ENCODE measurements at places on chromosomes 2 and 18.
A peak's percentile ranks its signal among the peaks of the same experiment; 100 is the strongest.

- DNase-seq: peak; percentile 63
These were observed 6.3 kb upstream of the EN1 start for GRCh38 chr2:118853651-118854291.

DNA sequence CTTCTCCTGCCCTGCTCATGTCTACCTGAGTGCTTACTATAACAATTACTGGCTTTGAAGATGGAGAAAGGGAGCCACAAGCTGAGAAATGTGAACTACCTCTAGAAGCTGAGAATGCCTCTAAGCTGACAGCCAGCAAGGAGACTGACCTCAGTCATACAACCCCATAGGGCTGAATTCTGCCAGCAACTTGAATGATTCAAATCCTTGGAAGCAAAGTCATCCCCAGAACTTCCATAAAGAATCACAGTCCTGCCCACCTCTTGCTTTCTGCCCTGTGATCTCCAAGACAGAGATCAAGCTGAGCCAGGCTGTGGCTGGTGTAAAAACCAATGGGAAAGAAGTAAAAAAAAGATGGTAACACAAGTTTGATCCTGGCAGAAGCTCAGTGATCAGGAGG lies 288.2 kb upstream of the SPHKAP start:
- no peak for DNase-seq

DNA sequence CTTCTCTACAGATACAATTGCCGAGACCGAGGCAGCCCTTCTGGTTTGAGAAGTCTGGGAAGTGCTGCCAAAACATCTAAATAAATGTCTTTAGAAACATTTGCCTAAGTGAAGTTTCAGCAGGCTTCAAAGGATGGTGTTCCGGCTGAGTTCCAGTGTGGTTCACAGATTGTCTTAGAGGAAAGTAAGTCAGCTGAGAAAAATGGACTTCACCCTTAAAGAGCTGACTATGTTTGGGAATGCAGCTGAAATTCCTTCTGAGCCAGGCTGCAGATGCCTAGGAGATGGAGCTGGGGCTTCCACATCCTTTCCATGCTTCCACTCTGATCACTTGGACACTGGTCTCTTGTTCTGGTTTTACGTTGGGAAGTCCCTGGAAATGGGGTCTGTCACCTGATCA lies 83.6 kb downstream of the FHOD3 start:
- DNase-seq: no peak

- DNase-seq: no peak
These were observed 373.7 kb upstream of the GALNT5 start for GRCh38 chr2:156883804-156884203.

DNA sequence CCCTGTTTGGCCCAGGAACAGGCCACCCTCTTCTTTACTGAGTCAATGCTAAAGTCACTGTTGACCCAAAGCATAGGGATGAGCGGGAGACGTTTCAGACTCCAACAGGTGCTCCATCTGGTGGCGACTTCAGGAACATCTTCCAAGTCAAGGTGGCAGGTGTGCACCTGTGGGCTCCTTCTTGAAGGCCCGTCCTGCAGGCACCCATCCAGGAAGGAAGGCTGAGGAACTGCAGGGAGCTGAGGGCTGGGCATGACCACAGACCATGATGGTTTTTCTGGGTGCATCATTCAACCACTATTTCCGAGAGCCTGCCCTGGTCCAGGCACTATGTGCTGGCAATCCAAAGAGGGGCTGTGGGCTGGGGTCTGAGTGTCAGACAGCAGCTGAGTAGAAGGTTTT lies 142.8 kb downstream of the NDUFA10 start:
- peak; percentile 17 for DNase-seq

DNA sequence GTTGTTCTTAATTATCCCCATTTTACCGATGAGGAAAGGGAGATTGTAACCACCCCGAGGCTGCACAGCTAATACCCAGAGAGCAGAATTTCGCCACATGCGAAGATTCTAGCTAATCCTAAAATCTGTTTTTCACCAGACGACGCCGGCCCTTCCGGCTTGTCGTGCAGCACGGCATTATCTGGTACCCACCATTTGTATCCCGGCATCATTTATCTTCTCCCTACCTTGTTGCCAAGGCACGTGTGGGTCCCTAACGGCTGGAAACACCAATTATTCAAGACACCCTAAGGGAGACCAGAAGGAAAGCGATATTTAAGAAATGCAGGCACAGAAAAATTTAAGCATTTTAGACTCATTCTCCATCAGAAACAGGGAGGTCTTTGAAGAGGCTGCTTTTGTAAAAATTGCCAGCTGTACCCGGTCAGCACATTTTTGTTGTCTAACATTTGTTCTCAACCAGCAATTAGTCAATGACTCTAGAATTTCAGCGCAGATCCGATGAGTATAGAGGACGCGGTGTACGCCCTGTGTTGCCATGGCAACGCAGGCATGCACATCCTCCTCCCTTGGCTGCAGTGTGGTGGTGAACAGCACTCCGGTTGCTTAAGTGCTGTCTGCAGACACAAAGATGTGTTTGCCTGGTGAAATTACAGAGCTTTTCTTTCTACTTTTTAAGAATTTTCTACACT lies 111.6 kb downstream of the AGAP1 start:
- peak; percentile 96 for DNase-seq

- DNase-seq: no peak
These were observed 267.3 kb downstream of the SPAG16 start for GRCh38 chr2:213551526-213551925.

GRCh38 chr2:64463781-64464180 lies 9.8 kb downstream of the LGALSL start:
- DNase-seq: peak; percentile 64

- DNase-seq: peak; percentile 19
These were observed 182.3 kb downstream of the INO80D start for GRCh38 chr2:205903549-205904129.

- DNase-seq: no peak
These were observed 65.1 kb downstream of the MAP4K4 start for GRCh38 chr2:101762451-101763171.

GRCh38 chr18:4831791-4832375 lies 365.2 kb downstream of the AKAIN1 start:
- DNase-seq: no peak

DNA sequence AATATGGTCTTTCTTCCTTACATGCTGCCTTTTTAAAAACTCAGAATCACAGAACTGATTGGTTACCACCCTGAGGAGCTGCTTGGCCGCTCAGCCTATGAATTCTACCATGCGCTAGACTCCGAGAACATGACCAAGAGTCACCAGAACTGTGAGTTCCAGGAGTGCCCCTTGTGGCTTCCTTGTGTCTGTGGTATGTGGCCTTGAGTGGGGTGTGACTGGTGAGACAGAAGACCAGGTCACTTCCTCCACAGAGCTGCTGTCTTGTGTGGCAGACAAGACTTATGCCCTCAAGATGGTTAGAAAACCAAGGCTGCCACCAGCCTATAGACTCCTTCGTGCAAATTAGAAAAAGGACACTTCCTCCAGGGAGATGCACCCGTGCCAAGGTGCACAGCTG lies 72.6 kb downstream of the EPAS1 start:
- DNase-seq: no peak

DNA sequence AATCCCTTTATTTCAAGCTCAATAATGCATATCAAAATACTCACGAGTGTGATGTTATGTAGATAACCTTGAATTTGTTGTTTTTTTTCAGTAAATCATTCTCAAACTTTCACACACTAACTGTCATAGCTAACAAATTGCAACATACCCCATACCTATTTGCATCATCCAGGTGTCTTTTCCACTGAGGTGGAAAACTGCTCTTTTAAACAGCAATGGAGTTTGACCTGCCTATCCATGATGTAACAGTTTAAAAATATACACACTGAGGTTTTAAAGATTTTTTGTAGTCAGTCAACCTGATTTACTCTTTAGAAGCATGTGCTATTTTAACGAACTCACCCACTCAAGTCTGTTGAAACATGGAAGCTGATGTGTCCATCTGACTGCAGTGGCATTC lies 298.7 kb downstream of the RND3 start:
- no peak for DNase-seq

GRCh38 chr2:125169022-125169763 lies 1144.1 kb downstream of the CNTNAP5 start:
- DNase-seq: peak; percentile 16

DNA sequence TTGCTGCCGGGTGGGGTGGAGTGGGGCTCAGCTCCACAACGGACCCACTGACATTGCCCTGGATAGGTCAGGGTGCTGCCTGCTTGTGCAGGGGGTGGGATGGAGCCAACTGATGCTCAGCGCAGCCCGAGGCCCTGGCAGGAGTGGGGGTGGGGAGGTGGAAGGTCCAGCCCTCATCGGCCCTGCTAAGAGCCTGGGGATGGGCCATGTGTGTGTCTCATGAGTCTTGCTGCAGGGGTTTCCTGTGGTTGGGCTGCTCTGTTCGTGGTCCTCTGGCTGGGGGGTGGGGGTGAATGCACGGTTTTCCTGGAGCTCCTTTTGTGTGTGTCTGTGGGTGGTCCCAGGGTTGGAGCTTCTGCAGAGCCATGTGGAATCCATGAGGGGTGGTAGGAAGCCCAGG lies 39.4 kb upstream of the GALR1 start:
- peak; percentile 26 for DNase-seq

GRCh38 chr2:31555967-31556706 lies 24.6 kb downstream of the SRD5A2 start:
- no peak for DNase-seq

- DNase-seq: peak; percentile 96
These were observed 61.3 kb downstream of the TMEM247 start for GRCh38 chr2:46540496-46541331.

DNA sequence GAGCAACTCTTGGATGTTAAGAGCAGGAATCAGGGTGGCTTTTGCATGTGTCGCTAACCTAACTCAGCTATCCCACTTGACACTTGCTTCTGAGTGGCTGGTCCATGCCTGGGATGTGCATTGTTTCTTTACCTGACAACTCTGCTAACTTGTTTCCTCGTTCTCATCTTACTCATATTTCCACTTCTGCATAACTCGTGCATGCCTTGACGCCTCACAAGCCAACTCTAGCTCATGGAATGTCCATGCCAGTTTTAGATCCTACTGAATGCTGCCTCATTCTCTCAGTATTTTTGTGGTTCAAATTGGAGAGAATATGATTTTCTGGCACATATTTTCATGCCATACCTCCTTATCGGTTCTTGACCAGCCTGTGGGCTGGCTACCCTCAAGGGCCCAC lies 52.5 kb downstream of the CDCA7 start:
- peak; percentile 28 for DNase-seq

DNA sequence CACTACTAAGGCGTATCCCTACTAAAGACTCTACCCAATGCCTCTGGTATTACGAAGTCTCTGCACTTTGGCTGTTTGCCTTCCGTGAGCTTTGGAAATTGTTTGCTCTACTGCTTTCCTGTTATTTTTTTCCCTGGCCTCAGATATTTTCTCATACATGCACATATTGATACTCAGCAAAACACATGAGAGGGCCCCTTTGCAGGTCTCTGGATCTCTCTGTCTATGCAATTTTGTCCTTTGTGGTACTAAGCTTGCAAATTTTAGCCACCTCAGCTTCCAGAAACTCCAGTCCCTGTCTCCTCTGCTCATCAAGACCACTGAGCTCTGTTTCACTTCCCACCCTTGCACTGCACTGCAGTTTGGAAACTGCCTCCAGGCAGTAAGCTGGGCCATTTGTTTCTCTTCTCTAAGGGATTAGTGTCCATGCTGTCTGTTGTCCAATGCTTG lies 46.6 kb downstream of the TAF1B start:
- no peak for DNase-seq

DNA sequence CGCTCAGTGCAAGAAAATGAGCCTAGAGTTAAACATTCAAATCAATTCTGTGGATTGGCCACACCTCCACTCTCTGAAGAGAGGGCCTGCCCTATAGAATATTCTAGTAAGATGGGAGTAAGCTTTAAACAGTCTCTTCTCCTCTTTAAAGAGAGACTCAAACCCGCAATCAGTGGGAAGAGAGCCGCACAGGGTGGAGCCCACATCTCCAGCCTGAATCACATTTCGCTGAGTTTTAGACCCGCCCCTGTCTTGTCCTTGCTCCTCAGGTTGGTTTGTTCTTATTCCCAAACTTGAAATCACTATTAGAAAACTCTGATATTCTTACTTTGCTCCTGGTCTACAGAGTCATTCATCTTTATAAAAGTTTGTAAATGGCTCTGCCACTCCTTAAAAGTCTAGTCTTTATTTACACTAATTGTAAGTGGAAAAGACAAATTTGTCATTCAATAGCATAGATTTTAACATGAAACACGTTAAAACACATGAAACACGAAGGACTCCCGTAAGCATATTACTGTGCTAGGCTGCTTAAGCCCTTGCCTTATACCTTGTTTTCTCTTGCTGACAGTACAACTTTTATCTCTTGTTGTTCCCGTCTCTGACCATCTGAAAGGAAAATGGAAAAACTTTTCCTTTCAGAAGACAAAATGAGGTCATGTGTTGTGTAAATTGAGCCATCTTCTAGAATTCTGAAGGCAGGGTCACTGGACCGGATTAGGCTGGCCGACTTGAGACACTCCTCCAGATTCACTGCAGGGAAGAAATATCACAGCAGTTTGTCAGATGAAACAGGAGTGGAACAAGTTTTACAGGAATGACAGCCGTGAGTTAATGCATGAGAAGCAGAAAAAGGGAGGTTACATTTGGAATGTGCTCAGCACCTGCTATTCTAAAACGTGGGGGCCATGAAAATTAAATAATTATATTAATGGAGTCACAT lies 5.6 kb downstream of the DSC1 start:
- DNase-seq: no peak

- peak; percentile 68 for DNase-seq
These were observed 680 bp upstream of the LBH start for GRCh38 chr2:30230497-30231211.

DNA sequence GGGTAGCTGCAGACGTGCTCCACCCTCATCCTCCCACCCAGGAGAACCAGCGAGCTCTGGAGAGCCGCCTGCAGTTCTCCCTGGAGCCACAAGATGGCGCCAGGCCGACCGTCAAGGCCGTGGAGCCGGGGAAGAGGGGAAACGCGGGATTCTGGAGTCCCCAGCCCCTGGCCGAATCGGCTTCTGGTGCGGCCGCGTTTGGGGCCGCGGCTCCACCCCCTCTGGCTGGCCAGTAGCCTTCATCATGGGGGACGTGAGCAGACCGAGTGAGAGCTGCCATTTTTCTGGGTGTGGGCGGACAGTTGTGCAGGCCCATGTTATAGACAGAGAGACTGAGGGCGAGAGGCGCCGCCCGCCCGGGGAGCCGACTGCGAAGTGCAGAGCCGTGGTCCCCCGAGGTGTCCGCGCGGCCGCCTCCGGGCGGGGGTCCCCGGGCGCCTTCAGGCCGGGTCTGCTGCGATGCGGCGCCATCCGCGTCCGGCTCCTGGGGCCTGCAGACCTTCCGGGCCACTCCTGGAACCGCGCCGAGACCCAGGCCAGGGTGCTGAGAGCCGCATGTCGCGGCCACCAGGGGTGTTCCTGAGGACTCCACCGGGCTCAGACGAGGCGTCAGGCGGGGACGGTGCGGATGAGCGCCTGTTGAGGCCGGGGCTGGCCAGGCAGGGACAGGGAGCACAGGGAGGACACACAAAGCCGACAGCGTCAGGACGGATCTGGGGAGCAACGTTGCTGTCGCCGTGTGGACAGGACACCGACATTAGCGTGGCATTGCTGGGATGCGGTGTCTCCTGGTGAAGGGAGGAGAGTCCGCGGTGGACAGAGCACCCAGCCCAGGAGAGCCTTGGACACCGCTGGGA lies 418.2 kb upstream of the HS6ST1 start:
- DNase-seq: peak; percentile 72

All from fibroblast of skin of back (primary cell).